Stimulated activated naive CD8-positive, alpha-beta T cell treated with anti-CD3 and anti-CD28 coated beads, Interleukin-15, Interleukin-2, amounts not matched to agents 100 U/mL and 50 U/mL, for 24 hours (primary cell): ENCODE measurements at places on chromosomes 11 and 22.

GRCh38 chr11:66715346-66716085 lies 13.5 kb downstream of the SPTBN2 start:
- DNase-seq, result no peak

DNA sequence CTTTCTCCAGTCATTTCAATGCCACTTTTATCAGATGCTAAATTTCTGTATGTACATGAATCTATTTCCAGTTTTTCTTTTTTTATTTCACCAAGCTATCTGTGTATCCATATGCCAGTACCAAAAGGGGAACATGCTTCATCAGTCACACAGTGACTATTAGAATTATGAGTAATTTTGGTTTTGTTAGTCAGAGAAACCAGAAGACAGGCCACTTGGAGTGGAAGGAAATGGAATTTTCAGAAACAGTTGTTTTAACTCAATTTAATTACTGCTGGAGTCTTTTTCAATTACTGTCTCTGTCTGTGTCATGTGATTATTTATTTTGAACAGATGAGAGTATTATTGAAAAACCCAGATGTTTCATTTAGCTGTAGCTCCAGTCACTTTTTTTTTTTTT lies 84.6 kb upstream of the ANO3 start:
- DNase-seq, result no peak

GRCh38 chr11:72947229-72947628 lies 133.0 kb downstream of the ATG16L2 start:
- DNase-seq, result no peak

DNA sequence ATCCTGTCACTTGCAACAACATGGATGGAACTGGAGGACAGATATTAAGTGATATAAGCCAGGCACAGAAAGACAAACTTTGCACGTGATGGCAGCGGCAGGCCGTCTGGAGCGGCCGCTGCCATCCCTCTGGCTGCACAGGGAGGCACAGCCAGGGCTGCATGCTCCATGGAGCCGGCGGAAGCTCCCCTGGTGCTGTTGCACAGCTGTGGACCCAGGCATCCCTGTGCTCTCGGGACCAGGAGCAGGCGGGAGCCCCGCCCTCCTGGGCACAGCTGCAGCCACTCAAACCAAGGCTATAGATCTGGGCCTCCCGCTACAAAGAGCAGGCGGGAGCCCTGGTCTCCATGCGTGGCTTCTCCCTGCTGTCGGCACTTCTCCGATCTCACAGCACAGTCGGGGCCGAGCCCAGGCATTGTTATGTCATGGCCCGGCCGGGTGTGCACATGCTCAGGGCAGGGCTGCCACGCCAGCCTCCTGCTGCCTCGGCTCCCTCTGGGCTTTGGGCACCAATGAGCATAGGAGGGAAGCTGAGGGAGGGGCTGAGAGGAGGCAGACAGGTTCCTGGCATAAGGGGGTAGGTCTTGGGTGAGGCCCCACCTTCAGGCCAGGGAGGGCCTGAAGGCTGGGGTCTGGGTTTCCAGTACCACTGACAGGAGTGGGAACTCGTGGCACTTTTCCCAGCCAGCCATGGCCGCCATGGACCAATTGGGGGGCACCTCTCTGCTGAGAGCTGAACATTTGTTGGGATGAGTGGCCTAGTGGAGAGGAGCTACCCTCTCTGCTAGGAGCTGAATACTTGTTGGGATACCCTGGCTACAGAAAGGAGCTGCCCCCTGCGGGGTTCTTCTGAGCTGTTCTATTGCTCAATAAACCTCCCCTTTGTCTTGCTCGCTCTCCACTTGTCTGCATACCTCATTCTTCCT lies 16.7 kb downstream of the RRP8 start:
- DNase-seq, result no peak

- DNase-seq, result no peak
Observed at GRCh38 chr11:83287631-83288030, 1.5 kb upstream of the CCDC90B start.

- DNase-seq, result no peak
Observed at GRCh38 chr11:19059833-19060232, 684 bp downstream of the MRGPRX2 start.

DNA sequence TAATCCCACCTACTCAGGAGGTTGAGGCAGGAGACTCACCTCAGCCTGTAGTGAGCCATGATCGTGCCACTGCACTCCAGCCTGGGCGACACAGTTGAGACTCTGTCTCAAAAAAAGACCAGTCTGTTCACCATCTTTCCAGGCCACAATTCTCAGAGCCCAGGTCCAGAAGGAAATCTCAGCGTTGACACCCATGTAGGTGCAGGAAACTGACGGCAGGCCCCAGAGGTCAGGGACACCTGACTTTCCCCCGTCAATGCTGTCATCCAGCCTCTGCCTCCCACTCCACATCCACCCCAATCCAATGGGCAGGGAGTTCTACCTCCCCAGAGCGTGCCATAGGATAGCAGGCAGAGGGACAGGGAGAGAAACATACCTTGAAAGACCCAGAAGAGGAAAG lies 5.9 kb upstream of the GRK2 start:
- no peak for DNase-seq

DNA sequence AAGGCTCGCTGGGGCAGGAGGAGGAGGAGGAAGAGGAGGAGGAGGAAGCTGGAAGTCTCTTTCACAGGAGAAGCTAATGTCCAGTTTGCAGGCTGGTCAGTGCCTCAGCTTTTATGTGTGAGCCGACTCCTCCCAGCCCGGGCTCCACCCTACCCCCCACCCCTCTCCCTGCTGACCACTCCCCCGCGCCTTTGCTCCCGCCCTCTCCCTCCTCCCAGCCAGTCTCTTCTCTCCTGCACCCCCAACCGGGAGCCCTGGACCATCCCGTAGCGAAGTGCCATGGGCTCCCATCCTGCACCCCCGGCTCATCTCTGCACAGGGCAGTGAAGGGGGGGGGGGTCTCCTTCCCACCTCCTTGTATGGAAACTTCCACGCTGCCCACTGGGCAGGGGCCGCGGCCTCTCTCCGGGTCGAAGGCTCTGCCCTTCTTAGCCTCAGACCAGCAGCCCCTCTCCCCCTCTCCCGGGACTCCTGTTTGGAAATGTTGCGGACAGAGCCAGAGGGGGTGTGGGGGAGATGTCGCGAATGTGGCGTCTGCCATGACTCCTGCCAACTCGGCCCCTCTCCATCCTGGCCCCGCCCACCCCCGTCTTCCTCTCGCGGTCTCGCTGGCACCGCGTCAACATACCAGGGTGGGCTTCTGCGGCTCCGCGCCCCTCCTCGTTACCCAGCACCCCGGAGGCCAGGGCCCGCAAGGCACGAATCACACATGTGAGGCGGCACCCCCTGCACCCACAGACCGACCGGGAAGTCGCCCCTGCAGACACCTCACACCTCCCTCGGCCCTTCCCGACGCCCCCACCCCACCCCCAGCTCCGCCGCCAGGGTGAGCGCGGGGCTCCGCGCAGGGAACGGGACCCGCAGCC lies 1.8 kb downstream of the IGF2 start:
- DNase-seq, result no peak

- no peak for DNase-seq
Observed at GRCh38 chr11:19013181-19013857, 47.2 kb downstream of the MRGPRX2 start.

DNA sequence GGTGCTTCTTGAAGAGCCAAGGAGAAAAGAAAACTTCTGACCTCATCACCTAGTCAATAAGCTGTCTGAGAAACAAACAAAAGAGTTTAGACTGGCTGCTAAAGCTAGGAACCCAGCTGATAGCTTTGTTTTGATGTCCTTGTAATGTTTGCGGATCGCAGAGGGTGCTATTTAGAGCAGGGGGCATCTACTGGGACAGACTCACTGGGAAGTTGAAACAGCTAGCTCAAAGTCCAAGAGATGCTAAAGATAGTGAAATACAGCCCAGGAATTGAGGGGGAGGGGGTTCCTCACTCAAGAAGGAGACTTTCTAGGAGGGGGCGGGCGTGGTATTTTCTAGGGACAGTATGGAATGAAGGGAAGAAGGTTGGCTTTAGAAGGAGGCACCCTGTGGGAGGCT lies 18.9 kb downstream of the ZBTB16 start:
- no peak for DNase-seq
